ENCODE measurements at places on chromosomes 2 and 18.

GRCh38 chr18:35577045-35577848 is 4.3 kb upstream of the GALNT1 start:
- no peak for DNase-seq
- no peaks in the 10 kb centered on the region for H3K36me3 ChIP-seq
- no peak overlapping the region for H3K4me3 ChIP-seq
- no peaks in the 10 kb centered on the region for H3K27me3 ChIP-seq
- peaks cover 10% of the 10 kb centered on the region for H3K4me1 ChIP-seq
- no peak overlapping the region for H3K27ac ChIP-seq

DNA sequence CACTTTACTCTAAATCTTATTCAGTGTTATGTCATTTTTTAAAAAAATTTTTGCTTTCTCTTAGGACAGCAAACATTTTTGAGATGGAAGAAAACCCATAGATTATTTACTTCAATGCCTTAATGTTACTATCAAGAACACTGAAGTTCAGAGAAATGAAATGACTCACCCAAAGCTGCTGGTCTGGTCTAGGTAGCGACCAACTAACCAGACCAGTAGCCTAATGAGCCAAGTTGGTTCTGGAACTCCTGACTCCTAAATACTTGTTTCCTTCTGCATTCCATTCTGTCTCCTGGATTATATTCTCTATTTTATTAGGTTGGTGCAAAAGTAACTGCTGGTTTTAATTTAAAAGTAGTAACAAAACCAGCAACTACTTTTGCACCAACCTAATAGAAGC is 35.4 kb downstream of the SLC8A1 start:
- H3K27ac ChIP-seq: no peak overlapping the region
- H3K27me3 ChIP-seq: no peaks in the 10 kb centered on the region
- H3K4me3 ChIP-seq: no peak overlapping the region
- no peak for DNase-seq

DNA sequence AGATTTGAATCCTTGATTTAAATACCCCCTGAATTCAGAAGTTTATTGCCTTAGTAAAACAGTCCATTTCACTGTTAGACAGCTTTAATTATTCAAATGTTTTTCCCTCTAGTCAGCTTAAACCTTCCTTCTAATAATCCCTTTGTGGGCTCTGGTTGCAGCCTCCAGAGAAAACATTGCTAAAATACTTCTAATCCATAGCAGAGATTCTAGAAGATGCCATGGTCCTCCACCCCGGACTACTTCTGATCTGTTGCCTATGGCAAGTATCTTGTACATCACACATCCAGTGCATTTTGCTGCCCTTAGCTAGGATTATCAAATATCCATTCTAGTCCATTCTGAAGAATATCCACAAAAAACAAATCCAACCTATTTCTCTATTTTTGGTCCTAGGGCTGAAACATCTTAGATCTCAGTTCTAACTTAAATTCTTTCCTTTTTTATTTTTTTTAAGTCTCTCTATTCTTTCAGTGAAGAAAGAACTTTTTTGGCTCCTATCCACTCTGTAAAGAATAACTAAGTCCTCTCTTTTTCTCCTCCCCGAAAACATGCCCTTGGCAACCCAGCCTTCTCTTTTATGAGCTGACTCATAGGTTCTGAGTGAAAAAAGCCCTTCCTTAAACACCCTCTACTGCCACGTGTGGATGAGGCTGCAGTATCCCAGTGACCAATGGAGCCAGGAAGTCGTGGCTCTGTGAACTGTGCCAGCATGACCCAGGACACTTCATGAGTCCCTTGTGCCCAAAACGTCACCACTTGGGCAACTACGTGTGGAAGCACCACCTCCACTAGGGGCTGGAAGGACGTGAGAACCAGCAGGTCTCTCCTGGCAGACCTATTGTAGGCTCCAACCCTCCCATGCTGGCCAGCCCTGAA is 349.8 kb downstream of the TNS1 start:
- H3K27me3 ChIP-seq: peaks cover 24% of the 10 kb centered on the region
- H3K36me3 ChIP-seq: peaks cover 2% of the 10 kb centered on the region
- no peak overlapping the region for H3K4me3 ChIP-seq
- no peaks in the 10 kb centered on the region for H3K4me1 ChIP-seq

DNA sequence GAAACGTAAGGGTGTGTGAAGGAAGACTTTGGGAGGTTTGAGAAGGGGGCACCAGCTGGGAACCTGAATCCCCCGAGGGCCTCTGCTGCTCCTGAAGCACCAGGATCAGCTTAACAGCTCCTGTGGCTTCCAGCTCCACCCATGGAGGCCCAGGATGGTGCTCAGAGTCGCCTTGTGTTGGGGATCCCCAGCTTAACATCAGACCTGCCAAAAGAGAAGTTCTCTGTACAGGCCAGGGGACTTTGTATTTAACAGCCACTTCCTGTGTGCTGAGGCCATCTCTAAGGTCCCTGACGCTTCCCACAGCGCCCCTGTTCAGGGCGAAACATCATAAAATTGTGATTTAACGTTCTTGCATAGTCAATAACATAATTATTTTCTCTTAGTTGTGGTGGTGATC is 77.5 kb downstream of the NCK2 start:
- DNase-seq: no peak
- H3K27me3 ChIP-seq: no peaks in the 10 kb centered on the region
- peaks cover 55% of the 10 kb centered on the region for H3K4me1 ChIP-seq

GRCh38 chr2:159903443-159904126 is 105.6 kb upstream of the CD302 start:
- H3K27me3 ChIP-seq: no peaks in the 10 kb centered on the region
- H3K4me3 ChIP-seq: peak overlapping the region; percentile 97
- H3K27ac ChIP-seq: peak overlapping the region; percentile 97
- peaks cover 19% of the 10 kb centered on the region for H3K36me3 ChIP-seq
- DNase-seq: peak; percentile 62
- H3K4me1 ChIP-seq: peaks cover 30% of the 10 kb centered on the region

Measured in effector memory CD8-positive, alpha-beta T cell (primary cell).